ENCODE measurements at places on chromosomes 3 and 15. TPM values are rescaled to one million over a fixed set of nuclear protein-coding genes. Genes with fewer than 3 reads are reported as not detected.

Gene DNAJA4
- total RNA-seq: 9.9 TPM

Gene SPINT1
- total RNA-seq: 306 TPM

Gene WDR48
- total RNA-seq: 33.2 TPM

Gene WNT7A
- 17.1 TPM for total RNA-seq

Gene LXN
- 4.9 TPM for total RNA-seq

Gene ATRIP
- total RNA-seq: 5.7 TPM
